Left ventricle myocardium inferior (tissue), 1 donor: ENCODE measurements at places on chromosomes 1 and 21. TPM values are rescaled to one million over a fixed set of nuclear protein-coding genes. Genes with fewer than 3 reads are reported as not detected.

DNA sequence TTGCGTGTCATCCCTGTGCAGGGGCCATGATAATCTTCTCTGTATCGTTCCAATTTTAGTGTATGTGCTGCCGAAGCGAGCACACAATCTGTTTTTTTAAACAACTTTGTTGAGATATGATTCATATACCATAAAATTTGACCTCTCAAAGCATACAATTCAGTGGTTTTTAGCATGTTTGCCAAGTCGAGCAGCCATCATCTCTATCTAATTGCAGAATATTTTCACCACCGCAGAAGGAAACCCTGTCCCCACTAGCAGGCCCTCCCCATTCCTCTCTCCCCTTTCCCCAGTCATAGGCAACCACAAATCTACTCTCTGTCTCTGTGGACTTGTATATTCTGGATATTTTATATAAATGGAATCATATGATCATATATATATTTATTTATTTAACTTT lies 78.7 kb upstream of the TINAGL1 start:
- peaks cover 11% of the 10 kb centered on the region for H3K27me3 ChIP-seq
- no peaks in the 10 kb centered on the region for H3K36me3 ChIP-seq
- H3K27ac ChIP-seq = no peak overlapping the region
- DNase-seq = no peak
- no peaks in the 10 kb centered on the region for H3K4me1 ChIP-seq

DNA sequence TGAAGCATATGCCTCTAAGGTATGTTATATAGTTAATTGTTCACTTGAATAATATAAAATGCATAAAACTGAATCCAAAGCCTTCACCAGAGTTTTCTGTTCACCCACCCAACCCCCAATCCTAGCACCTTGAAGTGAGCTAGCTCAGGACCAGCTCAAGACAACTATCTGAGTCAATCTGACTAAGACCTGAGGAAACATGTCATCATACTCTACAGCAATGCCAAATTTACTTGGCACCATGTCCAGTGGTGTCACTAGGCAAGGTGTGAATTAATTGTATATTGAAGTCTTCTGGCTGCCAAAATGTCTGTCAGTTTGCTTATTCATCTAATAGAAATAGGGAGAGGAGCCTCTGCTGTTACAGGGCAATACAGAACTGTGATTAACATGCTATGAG lies 3.8 kb downstream of the DNASE2B start:
- H3K4me3 ChIP-seq = no peak overlapping the region
- H3K27ac ChIP-seq = no peak overlapping the region
- DNase-seq = no peak
- no peaks in the 10 kb centered on the region for H3K36me3 ChIP-seq

- H3K27ac ChIP-seq = no peak overlapping the region
- no peak overlapping the region for H3K4me3 ChIP-seq
- H3K27me3 ChIP-seq = peaks cover 28% of the 10 kb centered on the region
- H3K4me1 ChIP-seq = no peaks in the 10 kb centered on the region
Observed at GRCh38 chr1:4253935-4254334, 353.9 kb upstream of the C1orf174 start.

GRCh38 chr1:223421676-223422075 lies 28.5 kb downstream of the CCDC185 start:
- no peaks in the 10 kb centered on the region for H3K36me3 ChIP-seq
- no peak overlapping the region for H3K27ac ChIP-seq
- no peak for DNase-seq

- no peaks in the 10 kb centered on the region for H3K4me1 ChIP-seq
- H3K4me3 ChIP-seq = no peak overlapping the region
- no peak for DNase-seq
- peaks cover 99% of the 10 kb centered on the region for H3K36me3 ChIP-seq
- H3K27ac ChIP-seq = no peak overlapping the region
- H3K27me3 ChIP-seq = no peaks in the 10 kb centered on the region
Observed at GRCh38 chr1:37574834-37575480, 18.2 kb downstream of the DNALI1 start.

DNA sequence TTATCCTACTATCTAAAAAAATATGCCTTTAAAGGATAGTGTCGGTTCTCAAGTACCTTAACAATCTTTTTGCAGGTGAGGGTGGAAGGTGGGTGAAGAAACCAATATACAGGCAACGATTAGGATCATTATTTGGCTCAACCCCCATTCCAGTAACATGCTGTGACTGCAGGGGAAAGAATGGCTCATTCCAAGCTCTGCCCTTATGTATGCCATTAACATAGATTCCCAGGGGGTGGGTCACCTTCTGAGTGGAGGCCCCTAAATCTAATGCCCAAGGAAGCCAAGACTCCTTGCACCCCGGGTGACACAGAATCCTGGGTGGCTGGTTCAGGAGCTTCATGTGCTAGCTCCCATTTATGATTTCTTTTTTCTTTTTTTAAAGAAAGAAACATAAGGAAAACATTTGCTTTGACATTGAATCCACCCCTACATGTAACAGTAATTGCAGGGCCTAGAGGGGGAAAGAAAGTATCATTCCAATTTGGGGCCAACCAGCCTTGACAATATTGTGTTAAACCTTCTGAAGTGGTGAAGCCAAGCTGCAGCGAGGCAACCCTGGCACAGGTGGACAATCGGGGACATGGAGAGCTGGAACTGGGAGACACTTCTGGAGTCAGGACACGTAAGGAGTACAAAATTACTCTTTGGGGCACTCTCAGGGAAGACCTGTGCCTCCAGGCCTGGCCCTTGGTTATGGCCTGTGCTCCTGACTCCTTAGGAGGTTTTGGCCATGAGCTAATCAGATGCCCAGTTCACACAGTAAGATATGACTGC lies 200.3 kb downstream of the PBX1 start:
- H3K4me3 ChIP-seq = no peak overlapping the region
- no peaks in the 10 kb centered on the region for H3K36me3 ChIP-seq

- no peak overlapping the region for H3K27ac ChIP-seq
- no peaks in the 10 kb centered on the region for H3K36me3 ChIP-seq
- peak; percentile 37 for DNase-seq
- H3K27me3 ChIP-seq = peaks cover 78% of the 10 kb centered on the region
Observed at GRCh38 chr1:156371553-156372264, 2.7 kb downstream of the RHBG start.

- no peak for DNase-seq
- H3K27ac ChIP-seq = no peak overlapping the region
- no peaks in the 10 kb centered on the region for H3K27me3 ChIP-seq
- H3K4me1 ChIP-seq = no peaks in the 10 kb centered on the region
- H3K36me3 ChIP-seq = no peaks in the 10 kb centered on the region
- no peak overlapping the region for H3K4me3 ChIP-seq
Observed at GRCh38 chr21:14076143-14076806, 134.5 kb downstream of the LIPI start.

GRCh38 chr21:33219954-33220353 lies 9.8 kb upstream of the IFNAR2 start:
- no peak overlapping the region for H3K4me3 ChIP-seq
- no peak for DNase-seq
- H3K27ac ChIP-seq = no peak overlapping the region
- H3K4me1 ChIP-seq = no peaks in the 10 kb centered on the region

The IL10 gene
- 0.38 TPM for total RNA-seq

The HJV gene
- 90.3 TPM for total RNA-seq

The AIM2 gene
- 0.41 TPM for total RNA-seq

The PGBD5 gene
- total RNA-seq = 10.6 TPM

The SLC22A15 gene
- total RNA-seq = 8.4 TPM

The ETV3L gene
- total RNA-seq = not detected

The AKR7A3 gene
- total RNA-seq = 0.14 TPM

The CHRM3 gene
- total RNA-seq = 0.36 TPM
